ENCODE measurements at places on chromosomes 7 and 10.

DNA sequence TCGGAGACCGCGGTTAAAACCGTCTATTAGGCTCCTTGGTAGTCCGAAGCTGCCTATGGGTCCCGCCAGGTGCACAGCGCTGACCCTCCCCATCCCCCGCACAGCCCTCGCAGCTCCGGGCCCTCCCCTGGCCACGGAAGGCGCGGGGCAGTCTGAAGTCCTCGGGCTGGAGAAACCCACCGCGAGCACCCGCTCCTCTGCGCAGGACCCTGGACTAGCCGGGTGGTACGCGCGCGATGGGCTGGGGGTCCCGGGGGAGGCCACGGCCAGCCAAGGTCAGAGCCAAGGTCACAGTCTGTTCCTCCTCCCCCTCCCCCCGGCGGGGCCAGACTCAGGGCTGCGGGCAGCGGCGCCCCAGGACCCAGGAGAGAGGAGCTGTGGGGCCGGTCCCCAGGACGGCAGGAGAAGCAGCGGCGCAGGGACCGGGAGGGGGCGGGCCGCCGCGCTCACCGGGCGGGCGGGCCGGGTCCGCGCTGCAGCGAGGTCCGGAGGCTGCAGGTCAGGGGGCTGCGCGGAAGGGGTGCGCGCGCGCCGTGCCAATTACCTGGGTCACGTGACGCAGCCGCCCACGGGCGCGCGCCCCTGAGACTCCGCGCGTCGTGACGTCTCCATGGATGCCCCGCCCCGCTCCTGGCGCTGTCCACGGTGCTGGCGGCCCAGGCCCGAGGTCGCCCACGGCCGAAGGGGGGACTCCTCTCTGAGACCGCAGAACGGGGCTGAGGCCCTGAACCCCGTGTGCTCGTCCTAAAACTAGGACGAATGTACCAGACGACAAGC, at the start of gene OGDHL:
OGDHL (minus strand) TSS at position 535 of the 777 bp plus-strand sequence. CDS start 3,731 bp downstream, outside the sequence.
- DNase-seq: no peak

DNA sequence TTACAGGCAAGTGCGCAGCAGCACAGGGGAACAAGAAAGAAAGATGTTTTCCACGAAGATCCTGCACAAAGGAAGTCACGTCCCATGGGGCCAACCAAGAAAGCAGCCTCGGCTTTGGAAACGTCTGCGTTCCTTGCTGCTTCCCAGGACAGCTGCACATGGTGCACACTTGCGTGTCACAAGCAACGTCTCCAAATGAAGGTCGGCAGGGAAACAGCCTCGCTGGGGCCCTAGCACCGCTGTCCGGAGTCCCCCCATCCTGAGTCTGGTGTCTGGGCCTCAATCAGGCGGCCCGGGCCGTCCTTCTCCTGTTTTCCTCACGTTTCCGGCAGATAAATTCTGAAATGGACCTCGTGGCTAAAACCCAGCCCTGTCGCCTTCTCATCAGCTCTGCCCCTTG, 206.2 kb downstream of the DIP2C start:
- no peak for DNase-seq

GRCh38 chr7:7100432-7100849, 81.9 kb upstream of the C1GALT1 start:
- no peak for DNase-seq

- no peak for DNase-seq
Observed at GRCh38 chr7:105098863-105099515, 85.0 kb downstream of the KMT2E start.

DNA sequence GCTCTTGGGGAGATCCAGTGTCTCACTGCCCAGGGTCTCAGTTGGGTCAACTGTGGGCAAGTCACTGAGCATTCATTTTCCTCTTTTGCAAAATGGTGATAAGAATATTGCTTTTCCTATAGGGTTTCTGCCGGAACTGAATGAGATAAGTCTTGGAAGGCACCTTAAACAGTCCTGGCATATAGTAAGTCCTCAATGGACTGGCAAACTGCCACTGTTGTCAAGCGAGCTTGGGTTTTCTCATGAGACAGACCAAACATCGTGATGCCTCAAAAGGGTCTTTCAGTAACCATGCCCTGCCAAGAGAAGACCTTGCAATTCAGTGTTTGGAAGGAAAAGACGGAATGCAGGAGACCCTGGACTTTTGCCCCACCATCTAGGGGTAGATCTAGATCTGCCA, 251.5 kb downstream of the WDR11 start:
- no peak for DNase-seq

Measured in NCI-H1436 treated with DMSO at 0.1 percent for 48 hours (cell line).